Stimulated activated CD4-positive, alpha-beta T cell treated with anti-CD3 and anti-CD28 coated beads, TNF-alpha, amount 100 ng/mL, for 24 hours (primary cell): ENCODE measurements at places on chromosomes 16 and 17.

- DNase-seq, result no peak
These were observed 96.3 kb upstream of the ZNF469 start for GRCh38 chr16:88286301-88286923.

DNA sequence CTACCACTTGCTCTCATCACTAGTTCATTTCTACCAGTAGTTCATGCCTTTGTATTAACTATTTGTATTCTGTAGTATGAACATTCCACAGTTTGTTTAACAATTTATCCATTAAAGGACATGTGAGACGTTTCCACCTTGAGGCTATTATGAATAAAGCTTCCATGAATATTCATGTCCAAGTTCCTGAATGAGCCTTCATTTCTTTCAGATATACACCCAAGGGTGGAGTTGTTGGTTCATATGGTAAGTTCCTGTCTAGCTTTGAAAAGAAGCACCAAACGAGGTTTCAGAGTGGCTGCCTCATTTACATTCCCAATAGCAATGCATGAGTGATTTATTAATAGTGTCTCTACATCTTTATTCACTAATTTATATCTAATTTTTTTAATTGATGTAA is 407.8 kb upstream of the C16orf82 start:
- no peak for DNase-seq

DNA sequence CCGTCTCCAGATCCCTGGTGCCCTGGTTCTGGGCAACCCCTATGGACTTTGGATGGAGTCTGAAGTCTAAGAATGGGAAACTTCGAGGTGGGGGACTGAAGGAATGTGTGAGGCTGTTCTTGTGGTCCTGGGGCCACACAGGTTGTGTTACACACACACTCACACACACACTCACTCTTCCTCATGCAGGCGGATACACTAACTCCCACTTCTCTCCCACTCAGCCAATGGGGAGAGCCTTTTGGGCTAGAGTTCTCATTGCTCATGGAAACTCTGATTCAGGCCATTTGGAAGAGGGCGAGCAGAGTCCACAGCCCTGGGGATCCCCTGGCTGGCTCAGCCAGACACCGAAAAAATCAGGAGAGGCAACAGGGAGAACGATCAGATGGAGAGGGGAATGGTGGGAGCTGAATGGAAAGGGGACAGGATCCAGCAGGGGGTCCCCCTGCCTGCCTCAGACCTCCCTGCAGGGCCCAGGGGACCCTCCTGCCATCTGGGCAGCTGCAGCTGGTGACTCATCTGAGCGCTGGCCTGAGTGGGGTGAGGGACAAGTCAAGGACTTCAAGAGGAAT is 9.1 kb downstream of the IGFBP4 start:
- peak; percentile 15 for DNase-seq

- peak; percentile 29 for DNase-seq
These were observed 43.8 kb upstream of the DHX40 start for GRCh38 chr17:59521465-59522126.

GRCh38 chr17:50147841-50148225 is 2.6 kb downstream of the PPP1R9B start:
- no peak for DNase-seq

DNA sequence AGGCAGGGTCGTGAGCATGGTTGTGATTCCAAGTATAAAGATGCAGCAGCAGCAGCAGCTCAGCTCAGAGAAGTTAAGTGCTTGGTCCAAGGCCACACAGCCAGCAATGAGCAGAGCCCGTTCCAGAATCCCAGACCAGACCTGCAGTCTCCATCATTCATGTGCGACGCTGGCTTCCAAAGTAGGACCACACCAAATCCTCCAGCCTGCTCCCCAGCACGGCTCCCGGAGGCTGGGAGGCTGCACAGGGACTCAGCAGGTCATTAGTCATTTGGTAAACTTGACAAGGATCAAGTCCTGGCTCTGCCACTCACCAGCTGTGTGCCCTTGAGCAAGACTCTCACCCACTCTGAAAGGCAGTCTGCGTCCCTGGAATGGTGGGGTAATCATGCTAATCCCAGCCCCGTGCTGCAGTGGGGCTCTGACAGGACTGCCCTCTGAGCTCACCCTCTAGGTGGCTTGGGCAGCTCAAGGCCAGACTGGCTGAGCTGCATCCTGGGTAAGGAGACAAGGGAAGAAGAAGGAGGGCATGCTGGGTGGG is 95.1 kb upstream of the TMEM132E start:
- DNase-seq, result no peak

GRCh38 chr16:69860233-69861231 is 90.6 kb upstream of the CLEC18A start:
- no peak for DNase-seq

GRCh38 chr17:70327723-70328122 is 158.4 kb downstream of the KCNJ2 start:
- DNase-seq, result no peak

DNA sequence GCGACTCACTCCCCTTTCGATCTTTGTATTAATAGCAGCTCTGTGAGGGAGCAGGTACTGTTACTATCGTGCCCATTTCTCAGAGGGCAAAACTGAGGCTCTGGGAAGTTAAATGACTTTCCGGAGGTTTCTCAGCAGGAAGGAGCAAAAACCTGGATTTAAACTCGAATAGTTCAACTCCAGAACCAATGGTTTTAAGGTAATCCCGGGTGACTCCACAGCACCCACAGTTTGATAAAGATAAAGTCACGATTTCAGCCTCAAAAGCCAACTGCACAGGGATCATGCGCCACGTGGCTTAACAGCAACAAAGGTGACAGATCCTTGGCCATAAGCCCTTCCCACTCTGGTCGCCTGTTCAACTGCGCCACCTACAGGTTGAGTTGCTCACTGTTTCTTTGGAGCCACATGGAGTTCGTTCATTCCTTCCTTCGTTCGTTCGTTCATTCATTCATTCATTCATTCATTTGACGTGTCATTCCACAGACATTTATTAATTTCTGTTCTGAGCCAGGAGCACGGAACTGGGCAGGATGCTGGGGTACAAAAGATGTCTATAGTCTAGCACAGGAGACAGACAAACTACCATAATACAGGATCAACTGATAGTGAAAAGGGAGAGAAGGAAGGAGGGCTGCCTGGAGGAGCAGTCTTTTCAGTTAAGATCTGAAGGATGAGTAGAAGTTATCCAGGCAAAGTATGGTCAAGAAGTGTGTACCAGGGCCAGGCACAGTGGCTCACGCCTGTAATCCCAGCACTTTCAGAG is 134.8 kb downstream of the HS3ST2 start:
- no peak for DNase-seq

DNA sequence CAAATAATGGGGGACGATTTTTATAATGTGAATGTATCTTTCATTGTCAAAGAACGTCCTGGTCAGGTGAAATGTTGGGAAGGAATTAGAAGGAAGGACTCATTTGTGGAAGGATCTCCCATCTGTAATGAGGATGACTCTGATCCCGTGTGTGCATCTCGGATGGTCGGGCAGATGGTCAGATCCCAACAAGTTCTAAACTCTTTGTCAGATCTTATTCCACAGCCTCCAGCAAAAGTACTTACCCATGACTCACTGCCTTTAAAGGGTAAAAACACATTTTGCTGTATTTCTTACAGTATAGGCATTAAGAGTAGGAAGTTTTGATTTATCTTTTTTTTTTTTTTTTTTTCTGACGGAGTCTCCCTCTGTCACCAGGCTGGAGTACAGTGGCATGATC is 539 bp upstream of the KRTAP4-8 start:
- DNase-seq, result no peak

DNA sequence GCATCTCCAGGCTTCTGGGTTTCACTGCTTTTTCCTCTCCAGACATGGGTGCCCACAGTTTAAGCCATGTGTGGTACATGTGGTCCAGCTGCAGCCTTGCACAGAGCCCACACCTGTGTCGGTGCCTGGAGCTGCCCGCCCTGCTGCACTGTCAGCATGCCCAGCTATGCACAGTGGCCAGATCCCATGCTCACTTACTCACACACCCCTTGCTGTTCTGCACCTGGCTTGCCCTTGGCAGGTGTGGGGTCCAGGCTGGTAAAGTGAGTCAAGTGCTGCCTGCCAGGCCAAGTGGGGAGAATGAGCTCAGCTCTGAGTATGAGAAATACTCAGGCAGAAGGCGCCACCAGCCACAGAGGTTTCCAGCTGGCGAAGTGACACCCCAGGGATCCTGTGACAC is 739.9 kb downstream of the CDH11 start:
- DNase-seq, result no peak

DNA sequence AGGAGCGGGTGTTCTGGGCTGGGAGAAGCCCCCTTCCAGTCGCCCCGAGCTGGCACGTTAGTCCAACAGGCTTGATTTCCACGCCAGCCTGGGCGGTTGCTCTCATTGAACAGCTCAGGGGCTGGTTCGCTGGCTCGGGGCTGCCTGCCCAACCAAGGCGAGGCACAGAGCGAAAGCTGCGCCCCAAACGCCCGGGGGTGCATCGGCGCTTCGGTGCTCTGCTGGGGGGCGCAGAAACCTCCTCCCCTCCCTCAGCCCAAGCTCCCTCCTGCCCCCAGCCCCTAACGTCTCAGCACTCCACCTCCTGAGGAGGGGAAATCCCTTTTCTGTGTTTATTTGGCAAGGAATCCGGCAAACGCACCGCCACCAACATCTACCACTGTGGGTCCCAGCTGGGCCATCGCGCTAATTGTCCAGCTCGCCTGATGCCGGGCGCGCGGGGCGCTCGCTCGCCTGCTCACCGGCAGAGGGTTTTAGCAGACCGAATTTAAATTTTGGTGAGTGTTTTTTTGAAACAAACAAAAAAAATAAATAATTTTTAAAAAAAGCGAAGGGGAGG is 29.5 kb upstream of the RBFOX1 start:
- DNase-seq, result no peak

GRCh38 chr17:59842901-59843652 is 49.7 kb downstream of the TUBD1 start:
- no peak for DNase-seq

DNA sequence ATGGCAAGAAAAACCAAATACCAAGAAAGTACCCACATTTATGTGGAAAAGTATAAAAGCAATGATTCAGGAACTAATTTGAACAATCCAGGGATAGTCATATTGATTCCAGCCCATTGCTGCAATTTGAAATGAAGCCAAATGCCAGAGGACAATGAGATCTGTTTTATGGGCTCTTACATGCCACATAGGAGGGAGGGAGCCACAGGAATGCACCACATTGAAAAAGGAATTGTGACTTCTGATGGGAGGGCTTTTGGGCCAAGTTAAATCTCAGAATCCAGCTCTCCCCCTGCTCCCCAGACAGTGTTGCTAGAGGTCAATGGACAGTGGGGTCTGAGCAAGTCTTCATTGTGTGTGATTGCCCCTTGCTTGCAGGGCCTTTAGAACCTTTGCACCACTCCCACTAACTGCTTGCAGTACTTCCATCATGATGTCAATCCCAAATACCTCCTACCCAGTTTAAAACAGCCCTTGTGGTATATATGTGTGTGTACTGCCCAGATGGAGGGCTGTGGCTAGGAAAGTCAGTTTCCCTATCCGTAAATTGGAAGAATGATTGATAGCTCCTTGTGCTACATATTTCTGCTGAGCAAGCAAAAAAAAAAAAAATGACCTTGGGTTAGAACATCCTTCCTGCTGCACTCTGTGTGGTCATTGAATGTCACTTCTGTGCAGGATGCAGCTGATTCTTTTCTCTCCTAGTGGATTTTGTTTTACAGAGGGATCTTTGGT is 406.8 kb downstream of the UTP18 start:
- DNase-seq, result no peak
